Amniotic stem cell (primary cell): ENCODE measurements at places on chromosomes 6 and 20.

DNA sequence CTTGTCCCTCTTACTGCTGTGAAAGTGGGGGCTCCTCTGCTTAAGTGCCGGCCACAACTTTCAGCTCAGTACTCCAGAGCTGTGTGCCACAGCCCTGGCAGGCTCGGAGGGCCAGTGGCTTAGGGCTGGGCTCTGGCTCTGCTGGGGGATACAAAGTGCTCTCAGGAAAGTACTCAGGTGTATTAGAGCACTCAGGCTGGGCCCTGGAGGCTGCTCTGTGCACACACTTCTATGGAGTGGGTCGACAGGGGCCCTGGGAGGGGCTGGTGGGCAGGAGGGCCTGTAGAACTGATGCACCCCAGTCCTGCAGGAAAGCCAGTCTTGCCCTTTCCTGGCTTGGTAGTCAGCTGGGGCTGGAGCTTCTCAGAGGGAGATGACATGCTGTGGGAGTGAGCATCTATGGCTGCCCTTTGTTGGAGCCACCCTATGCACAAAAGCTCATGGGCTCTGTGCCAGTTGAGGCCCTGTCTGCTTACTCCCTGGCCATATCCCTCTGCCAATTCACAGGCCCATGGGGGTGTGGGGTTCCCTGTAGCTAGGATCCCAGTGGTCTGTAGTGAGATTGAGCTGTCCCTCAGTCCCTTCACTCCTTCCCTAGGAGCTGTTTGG is 22.0 kb downstream of the CENPW start:
- DNase-seq = no peak

DNA sequence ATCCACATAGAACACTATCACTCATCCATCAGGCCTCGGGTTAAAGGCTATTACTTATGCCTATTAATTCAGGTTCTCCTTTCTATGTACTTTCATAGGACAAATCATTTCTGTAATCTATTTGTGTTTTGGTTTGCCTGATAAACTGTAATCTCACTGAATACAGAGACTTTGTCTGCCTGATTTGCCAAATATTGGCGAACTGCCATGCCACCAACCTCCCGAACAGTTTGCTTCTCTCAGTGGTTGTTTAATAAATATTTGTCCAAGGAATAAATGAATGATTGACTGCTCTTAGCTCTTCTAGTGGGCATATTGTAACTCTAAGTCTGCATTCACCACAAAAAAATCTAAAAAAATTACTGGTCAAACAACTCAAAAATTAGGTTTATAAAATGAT is 170.1 kb upstream of the ZFP64 start:
- DNase-seq = no peak

- no peak for DNase-seq
Observed at GRCh38 chr20:51661609-51662178, 106.5 kb downstream of the ATP9A start.

- DNase-seq = peak; percentile 52
Observed at GRCh38 chr6:56259234-56260077, 12.1 kb upstream of the COL21A1 start.

DNA sequence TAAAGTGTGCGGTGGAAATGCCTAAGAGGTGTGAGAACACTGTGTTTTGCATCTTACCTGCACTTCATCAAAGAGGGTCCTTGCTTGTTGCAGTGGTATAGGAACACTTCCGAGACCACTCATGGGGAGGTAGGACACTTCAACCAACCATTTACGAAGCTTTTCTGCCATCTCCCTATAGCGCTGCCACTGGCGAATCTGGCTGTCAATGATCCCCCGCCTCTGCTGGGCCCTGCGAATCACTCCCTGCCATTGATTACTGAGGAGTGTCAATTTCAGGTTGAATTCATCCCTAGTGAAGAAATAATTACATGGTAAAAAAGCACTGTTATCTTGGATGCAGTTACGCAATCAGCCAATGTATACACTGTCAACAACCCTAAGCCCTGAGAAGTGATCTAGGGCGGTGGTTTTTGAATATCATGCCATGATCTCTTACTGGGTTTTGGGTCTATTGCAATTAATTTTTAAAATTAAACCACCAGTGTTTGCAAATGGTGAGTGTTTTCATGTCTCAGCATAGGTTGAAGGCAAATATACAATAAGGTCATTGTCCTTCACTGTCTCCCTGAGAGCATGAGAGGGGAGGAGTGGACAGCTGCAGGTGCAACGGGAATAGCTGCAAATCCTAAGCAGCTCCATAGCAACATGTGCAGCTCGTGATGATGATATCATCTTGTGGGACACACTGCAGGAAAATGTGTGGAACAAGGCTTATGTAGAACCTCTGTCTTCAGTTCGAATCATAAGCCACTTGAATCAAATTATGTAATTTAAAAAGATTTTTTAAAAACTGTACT is 400.6 kb downstream of the ESR1 start:
- no peak for DNase-seq

GRCh38 chr20:61686051-61686936 is 379.4 kb downstream of the TAF4 start:
- DNase-seq = no peak

DNA sequence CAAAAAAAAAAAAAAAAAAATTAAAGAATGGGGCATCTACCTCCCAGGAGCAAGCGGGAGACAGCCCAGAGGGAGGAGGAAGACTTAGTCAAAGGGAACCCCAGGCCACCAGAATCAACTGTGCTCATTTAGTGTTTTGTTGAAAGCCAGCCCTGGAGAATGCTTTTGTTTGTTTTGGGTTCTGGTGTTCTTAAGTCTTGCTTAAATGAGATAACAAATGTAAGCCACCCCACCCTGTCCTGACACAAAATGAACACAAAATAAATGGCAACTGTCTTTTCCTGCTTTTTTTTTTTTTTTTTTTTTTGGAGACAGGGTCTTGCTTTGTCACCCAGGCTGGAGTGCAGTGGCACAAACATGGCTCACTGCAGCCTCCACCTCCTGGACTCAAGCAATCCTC is 165.0 kb upstream of the JARID2 start:
- DNase-seq = no peak

- DNase-seq = no peak
Observed at GRCh38 chr6:149237464-149237863, 80.0 kb upstream of the TAB2 start.
